ENCODE measurements at places on chromosomes 16 and 17.

DNA sequence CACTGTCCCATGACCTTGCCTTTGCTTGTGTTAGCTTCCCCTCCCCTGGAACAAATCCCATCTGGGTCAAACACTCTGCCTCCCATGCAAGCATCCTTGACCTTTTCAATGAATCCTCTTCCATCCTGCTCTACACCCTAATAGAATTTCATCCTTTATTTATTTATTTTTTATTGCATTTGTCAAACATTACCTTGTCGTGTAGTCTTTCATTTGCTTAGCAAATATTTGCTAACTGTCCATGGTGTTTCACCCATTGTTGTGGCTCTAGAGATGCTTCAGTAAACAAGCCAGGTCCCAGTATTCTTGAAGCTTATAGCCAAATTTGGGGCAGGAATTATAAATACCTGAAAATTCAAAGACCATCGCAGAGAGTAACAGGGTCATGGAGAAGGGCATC lies 51.0 kb upstream of the MRTFB start:
- DNase-seq, result no peak

GRCh38 chr16:2808181-2808580 lies 8.9 kb upstream of the PRSS21 start:
- DNase-seq, result no peak

DNA sequence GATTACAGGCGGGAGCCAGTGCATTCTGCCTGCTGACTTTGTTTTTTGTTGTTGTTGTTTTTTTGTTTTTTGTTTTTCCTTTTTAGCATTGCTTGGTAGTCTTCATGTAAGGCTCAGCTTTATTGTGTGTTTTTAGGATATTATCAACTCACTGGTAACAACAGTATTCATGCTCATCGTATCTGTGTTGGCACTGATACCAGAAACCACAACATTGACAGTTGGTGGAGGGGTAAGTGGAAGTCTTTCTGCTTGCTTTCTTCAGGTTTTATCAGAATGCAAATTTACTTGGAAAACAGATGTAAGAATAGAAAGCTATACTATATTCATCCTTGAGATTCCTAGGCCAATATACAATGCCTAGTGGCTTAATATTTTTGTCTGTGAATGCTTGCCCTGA lies 3.3 kb upstream of the CMTM1 start:
- no peak for DNase-seq

- no peak for DNase-seq
These were observed 60.4 kb downstream of the STH start for GRCh38 chr17:46059486-46059885.

GRCh38 chr17:77140878-77141767 lies at the start of gene SEC14L1:
TSS of gene SEC14L1 (plus strand) at chr17:77140969. CDS start at chr17:77143597, 2,628 bp downstream.
- peak; percentile 55 for DNase-seq

GRCh38 chr16:1197237-1197866 lies 27.7 kb downstream of the TPSG1 start:
- no peak for DNase-seq

- no peak for DNase-seq
These were observed 17.5 kb upstream of the IL21R start for GRCh38 chr16:27384425-27384824.

- no peak for DNase-seq
These were observed 8.1 kb downstream of the NFE2L1 start for GRCh38 chr17:48056246-48056745.

DNA sequence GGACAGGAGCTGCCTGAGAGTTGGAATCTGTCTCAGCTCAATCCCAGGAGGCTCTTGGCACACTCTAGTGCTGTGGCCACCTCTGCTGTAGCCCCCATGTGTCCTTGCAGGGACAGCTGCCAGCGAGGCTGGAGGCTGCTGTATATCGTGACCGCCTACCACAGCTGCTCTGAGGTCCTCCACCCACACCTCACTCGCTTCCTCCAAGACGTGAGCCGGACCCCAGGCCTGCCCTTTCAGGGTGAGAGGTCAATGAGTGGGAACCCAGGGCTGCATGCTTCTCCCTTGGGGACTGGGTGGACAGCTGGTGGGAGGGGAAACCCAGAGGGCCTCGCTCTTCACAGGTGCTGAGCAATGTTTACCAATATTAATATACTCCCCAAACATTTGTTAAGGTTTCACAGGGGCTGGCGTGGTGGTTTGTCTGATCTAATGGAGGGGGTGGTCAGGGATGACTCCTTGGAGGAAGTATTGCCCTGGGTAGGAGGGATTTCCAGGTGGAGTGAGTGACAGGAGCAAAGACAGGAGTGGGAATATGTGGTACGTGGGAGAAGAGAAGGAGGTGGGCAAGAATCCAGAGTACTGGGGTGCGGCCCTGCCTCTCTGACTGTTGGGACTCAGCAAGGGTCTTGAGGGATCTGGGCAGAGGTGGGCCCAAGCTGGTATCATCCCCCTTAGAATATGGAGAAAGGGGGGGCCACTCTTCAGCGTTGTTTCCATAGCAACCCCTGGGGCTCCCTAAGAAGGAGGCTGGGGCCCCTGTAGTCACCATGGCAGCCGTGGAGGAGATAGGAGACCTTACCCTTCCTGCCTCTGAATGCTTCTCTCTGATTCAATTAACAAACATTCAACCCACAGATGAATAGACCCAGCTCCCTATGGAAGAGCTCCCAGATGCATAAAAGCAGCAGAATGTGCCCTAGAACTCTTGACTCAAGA lies 22.2 kb upstream of the ALKBH5 start:
- no peak for DNase-seq

- DNase-seq, result no peak
These were observed 9.4 kb downstream of the CPNE7 start for GRCh38 chr16:89584768-89585549.

- DNase-seq, result no peak
These were observed 67.1 kb downstream of the MGAT5B start for GRCh38 chr17:76935331-76935730.

DNA sequence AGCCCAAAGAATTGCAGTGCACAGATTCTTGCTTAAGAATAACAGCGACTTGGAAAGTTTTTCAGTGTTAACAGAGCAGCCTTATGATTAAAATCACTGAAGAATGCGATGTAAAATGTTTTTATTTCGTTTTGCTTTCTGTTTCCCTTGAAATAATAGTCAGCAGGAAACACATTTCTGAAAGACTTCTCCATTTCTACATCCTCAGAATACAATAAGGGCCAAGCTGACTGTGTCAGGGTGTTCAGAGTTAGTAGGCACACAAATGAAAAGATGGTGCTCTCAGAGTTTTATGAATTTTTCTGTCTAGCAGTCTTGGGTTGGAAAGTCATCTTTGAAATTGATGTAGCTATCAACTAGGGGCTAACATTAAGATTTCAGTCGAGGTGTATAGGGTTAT lies 582.9 kb upstream of the RBFOX1 start:
- DNase-seq, result no peak

- DNase-seq, result no peak
These were observed 19.1 kb upstream of the WFIKKN2 start for GRCh38 chr17:50816271-50816670.

DNA sequence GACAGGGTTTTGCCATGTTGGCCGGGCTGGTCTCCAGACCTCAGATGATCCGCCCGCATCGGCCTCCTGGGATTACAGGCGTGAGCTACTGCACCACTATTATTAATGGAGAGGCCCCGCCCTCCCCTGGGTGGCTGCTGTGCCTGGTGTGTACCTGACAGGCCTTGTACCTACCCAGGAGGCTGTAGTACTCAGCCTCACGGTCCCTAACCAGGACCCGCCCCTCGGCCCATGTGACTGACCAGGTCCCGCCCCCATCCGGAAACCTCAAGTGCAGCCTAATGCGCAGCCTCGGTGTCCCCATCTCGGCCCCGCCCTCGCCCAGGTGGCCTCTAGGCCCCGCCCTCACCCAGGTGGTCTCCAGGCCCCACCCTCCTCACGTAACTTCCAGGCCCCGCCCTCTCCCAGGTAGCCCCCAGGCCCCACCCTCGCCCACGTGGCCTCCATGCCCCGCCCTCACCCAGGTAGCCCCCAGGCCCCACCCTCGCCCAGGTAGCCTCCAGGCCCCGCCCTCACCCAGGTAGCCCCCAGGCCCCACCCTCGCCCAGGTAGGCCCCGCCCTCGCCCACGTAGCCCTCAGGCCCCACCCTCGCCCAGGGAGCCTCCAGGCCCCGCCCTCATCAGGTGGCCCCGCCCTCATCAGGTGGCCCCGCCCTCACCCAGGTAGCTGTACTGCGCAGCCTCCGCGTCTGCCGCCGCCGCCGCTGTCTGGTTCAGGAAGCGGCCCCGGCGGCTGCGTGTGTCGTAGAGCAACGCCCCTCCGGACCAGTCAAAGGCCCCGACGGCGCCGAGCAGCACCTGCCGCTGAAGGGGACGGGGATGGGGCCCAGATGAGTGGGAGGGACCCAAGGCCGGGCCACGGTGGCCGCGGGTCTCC lies 31.0 kb downstream of the HASPIN start:
- no peak for DNase-seq

- no peak for DNase-seq
These were observed 390.6 kb downstream of the HAPSTR1 start for GRCh38 chr16:9481747-9482730.

GRCh38 chr17:30482555-30482954 lies 5.3 kb downstream of the GOSR1 start:
- no peak for DNase-seq

- DNase-seq, result no peak
These were observed 302.8 kb downstream of the ABCC12 start for GRCh38 chr16:47852991-47853390.

DNA sequence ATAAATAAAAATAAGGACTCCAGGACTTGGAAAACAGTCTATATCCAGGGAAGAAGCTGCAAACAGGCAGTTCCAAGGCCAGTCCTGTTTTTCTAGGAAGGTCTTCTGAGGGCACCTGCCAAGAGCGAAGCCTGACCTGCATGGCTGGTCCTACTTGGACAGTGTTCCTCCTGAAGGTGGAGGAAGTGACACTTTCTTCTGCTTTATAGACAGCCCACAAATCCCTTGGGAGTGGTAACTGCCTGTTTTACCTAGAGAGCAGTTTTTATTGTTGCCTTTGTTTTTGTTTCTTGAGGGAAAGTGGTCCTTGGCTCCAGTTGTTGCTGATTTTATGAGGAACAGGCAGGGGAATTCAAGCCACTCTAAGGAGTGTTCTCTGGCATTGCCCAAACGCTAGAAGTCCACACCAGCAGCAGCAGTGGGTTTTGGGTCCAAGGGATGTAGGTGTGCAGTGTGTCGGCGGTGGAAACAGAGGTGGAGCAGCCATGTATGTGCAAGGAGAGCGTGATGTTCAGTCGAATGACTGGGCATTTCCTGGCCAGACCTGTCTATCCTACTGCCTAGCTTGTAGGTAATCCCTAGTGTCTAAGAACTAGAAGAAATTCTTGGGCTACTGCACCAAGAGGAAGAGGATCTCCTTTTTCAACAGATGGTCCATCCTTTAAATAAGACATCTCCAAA lies 35.3 kb downstream of the LDHD start:
- DNase-seq, result no peak

GRCh38 chr16:82936941-82937551 lies 310.3 kb downstream of the CDH13 start:
- no peak for DNase-seq

DNA sequence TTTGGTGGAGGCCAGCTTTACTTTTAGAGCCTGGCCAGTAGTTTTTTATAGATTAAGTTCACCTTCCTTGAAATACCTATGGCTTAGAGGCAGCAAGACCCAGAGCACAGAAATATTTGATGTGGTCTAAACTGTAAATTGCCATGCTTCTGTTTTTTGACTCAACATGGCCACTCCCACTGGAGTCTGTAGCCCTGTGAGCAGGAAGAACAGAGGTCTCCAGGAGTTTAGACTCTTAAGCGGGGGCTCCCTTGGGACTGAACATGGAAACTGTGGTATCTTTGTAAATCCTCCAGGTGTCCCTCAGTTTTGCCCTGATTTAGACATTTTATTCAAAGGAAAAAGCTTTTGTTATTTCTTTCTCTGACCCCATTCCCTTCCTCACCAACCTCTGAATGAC lies 145.6 kb downstream of the FTO start:
- no peak for DNase-seq

DNA sequence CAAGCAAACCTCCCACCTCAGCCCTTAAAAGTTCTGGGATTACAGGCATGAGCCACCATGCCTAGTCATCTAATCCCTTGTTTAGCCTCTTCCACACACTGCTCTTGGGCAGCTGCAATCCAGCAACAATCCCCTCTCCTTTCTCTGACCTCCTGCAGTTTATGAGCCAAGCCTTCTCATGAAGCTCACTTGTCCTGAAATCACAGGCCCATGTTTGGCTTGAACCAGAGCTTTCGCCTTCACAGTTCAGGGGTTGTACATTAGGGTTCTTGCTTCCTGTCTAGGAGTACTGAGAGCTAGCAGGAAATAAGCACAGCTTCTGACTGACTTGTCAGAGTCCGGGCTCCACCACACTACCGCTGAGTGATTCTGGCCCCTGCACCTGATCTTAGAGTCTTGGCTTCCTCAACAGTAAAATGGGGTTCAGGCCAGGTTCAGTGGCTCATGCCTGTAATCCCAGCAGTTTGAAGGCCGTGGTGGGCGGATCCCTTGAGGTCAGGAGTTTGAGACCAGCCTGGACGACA lies 16.3 kb downstream of the ERAL1 start:
- DNase-seq, result no peak

DNA sequence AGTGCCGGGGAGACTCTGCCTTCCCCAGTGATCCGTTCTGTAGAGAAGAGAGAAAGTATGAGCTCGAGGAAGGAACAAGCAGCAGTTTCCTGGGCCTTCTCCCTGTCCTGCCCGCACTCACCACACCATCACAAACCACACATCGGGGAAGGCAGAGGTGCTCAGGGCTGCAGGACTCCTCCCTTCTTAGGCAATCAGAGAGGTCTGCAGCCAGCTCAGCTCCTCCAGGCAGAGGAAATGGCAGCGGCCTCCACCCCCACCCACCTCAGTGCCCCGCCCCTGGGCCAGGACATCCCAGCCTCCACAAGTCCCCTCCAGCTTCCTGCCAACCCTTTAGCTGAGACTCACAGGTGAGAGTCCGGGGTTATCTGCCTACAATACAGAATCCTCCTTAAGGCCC lies 2.0 kb downstream of the ZNF319 start:
- no peak for DNase-seq

GRCh38 chr17:2904135-2904534 lies 107.9 kb downstream of the RAP1GAP2 start:
- DNase-seq, result peak; percentile 85

- DNase-seq, result no peak
These were observed 13.2 kb downstream of the B3GNT9 start for GRCh38 chr16:67137605-67138004.

DNA sequence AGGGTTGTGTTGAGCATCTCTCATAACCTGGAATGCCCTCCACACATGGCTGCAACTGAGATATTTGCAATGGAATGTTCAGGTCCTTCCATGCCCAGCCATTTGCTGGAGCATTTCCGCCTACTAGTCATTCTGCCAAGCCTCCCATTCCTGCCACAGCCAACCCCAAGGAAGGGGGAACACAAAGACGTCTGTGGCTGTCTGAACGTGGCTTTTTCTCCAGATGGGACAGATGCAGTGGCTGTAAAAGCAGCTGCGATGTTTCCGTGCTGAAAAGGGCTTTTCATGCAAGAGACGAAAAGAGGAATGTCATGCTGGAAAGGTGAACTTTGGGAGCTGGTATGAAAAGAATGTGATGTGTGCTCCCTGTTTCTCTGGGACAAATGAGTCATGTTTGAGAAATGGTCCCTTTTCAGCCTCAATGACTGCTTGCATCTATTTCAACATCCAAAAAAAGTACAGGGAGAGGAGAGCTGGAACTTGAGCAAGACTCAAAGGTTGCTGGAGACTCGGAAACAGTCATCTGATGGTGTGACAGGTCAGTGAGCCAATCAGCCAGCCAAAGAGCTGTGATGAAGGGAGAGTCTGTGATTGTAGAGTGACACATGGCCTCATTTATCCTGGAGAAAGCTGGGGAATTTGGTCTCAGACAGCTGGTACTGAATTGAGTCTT lies 208.9 kb downstream of the SHISA9 start:
- DNase-seq, result peak; percentile 50

GRCh38 chr17:64318068-64318467 lies 55.0 kb upstream of the TEX2 start:
- no peak for DNase-seq

Data from Ammon's horn (tissue), 1 donor.